ENCODE measurements at places on chromosomes 1 and 21.

- DNase-seq = no peak
Observed at GRCh38 chr1:179376223-179376622, 10.5 kb downstream of the AXDND1 start.

- DNase-seq = no peak
Observed at GRCh38 chr1:48903291-48903690, 126.6 kb upstream of the BEND5 start.

- DNase-seq = no peak
Observed at GRCh38 chr1:165330483-165330882, 26.0 kb downstream of the LMX1A start.

- no peak for DNase-seq
Observed at GRCh38 chr1:185350027-185350442, 33.0 kb upstream of the IVNS1ABP start.

GRCh38 chr1:206102292-206102936, 14.8 kb downstream of the AVPR1B start:
- no peak for DNase-seq

GRCh38 chr1:217948741-217949140, 317.6 kb downstream of the SPATA17 start:
- no peak for DNase-seq

- peak; percentile 96 for DNase-seq
Observed at GRCh38 chr1:24705260-24706073, 39.8 kb upstream of the CLIC4 start.

- DNase-seq = peak; percentile 93
Observed at GRCh38 chr1:61244114-61244513, 161.8 kb downstream of the NFIA start.

DNA sequence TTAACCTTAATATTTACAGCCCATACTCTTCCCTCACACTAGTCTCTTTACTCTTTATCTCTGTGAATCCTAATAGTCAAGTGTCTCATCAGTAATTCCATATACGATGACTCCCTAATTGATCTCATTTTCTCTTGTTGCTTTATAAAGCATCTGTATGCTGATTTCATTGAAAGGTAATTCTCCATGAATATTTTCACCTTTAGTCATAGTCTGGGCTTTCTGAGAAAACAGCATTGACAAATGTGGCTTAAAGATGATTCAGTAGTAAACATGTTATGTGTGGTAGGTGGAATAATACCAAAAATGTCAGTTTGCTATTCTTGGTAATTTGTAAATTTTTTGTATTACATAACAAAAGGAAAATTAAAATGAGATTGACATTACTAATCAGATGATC, 1176.5 kb downstream of the NCAM2 start:
- no peak for DNase-seq

DNA sequence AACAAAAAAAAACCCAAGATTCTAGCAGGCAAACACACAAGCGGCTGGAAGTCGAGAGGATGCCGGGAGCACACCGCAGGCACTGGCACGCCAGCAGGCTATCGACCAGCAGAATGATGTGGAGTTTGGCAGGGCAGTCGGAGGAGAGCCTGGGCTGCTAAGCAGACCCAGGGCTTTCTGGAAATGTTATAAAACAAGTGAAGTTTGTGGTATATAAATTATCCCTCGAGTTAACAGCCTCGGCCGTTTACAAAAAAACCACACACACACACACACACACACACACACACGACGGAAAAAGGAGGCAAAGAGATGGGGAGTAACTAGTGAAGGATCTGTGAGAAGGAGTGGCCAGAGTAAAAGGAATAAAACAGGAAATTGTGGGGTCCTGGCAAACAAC, 87.2 kb upstream of the IVNS1ABP start:
- DNase-seq = peak; percentile 60

DNA sequence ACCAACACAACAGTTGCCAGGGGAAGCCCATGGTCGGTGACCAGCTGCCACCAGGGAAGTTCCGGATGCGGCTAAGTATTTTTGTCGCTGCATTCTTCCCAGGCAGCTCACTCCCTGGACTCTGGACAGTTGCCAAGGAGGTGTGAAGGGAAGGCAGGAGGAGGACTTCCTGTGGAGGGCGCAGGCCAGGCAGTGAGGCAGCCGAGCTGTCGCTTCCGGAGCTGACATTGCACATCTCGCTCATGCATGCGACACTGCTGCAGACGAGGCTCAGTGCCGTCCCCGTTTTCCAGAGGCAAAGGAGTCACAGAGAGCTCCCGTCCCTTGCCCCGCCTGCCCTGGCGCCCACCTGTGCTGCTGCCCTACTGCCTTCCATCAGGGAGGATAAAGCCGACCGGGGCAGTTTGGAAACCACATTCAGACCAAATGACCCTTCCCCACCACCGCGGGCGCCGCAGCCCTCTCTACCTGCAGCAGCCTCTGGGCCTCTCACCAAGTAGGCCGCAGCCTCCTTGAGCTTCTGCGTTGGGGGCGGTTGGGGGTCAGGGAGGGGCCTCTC, 81.4 kb downstream of the NENF start:
- peak; percentile 58 for DNase-seq

- no peak for DNase-seq
Observed at GRCh38 chr21:26954662-26955121, 12.2 kb downstream of the ADAMTS5 start.

- peak; percentile 58 for DNase-seq
Observed at GRCh38 chr1:13783551-13783950, 83.6 kb downstream of the PRDM2 start.

GRCh38 chr1:55725378-55725777, 510.2 kb upstream of the USP24 start:
- no peak for DNase-seq

- no peak for DNase-seq
Observed at GRCh38 chr1:27132147-27132546, 22.8 kb downstream of the SLC9A1 start.

GRCh38 chr1:231027971-231028370, 12.1 kb downstream of the FAM89A start:
- no peak for DNase-seq

DNA sequence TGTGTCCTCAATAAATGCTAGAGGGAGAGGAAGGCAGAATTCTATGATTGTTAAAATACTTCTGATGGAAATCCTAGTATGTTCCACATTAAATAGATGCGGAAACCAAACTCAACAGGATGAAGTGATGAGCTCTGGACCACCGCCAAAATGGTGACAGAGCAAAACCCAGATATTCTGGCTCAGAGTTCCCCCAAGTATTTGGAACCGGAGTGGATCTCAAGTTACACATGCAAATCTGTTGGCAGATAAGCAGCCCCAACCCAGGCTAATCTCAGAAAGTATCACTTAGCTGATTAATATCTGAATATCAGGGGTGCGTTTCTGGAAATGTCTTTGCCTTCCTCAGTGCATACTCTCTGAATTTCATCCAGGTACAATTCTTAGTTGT, 17.4 kb upstream of the GRHL3 start:
- DNase-seq = no peak

- no peak for DNase-seq
Observed at GRCh38 chr21:27582948-27583430, 616.1 kb upstream of the ADAMTS5 start.

DNA sequence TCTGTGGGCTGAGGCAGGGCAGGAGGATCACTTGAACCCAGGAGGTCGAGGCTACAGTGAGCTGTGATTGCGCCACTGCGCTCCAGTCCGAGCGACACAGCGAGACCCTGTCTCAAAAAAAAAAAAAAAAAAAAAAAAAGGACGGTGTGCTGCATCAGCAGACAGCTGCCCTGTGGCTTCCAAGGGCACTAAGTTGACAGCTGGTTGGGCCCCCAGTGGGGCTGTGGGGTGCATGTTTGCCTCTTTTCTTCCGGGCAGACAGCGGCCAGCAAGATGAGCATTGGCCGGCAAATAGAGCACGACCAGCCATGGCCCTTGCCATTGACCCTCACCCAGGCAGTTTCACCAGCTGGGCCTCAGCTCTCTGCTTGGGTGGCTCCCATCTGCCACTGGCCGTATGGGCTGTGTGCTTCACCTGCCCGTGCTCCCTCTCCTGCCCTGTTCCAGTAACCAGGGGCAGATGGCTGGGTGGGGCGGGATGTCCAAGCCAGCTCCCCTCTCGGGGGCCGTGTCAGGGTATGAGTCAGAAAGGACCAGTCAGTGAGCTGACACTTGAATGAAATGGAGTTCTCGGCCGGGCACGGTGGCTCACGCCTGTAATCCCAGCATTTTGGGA, 12.3 kb upstream of the SLC25A34 start:
- DNase-seq = no peak

DNA sequence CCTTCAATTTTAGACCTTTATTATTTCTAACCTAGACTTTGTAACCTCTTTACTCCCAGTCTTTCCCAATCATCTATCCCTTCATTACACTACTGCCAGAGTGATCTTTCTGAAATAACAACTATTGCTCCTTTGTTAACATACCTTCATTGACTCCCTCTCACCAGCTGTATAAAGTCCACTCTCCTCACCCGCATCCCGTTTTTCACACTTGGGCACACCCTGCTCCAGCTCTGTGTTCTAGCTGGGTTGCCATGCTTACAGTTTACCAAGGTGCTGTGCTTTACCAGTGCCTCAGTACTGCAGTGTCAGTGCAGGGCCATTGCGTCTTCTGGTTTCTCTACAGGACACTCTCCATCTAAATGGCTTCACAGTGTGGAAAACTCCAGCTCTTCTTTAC, 148.2 kb downstream of the NFIA start:
- DNase-seq = no peak

GRCh38 chr21:40830836-40831235, 16.1 kb downstream of the DSCAM start:
- no peak for DNase-seq

DNA sequence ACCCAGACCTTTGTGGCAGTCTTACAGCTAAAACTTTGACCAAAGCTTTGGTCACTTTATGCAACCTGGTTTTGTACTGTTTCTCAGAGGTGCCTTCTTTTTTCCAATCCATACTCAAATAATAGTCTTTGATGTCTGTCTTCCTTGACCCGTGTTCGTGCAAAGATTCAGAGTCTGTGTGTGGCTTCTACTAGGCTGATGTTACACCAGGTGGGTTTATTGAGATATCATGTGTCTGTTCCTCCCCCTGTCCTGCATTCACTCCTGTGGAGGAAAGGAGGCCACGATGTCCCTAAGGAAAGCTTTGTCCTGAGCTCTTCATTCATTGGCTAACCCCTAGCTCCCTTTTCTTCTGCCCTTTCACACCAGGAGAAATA, 15.0 kb upstream of the IKBKE start:
- DNase-seq = no peak

GRCh38 chr1:224565186-224565585, 50.9 kb upstream of the CNIH3 start:
- DNase-seq = peak; percentile 88

DNA sequence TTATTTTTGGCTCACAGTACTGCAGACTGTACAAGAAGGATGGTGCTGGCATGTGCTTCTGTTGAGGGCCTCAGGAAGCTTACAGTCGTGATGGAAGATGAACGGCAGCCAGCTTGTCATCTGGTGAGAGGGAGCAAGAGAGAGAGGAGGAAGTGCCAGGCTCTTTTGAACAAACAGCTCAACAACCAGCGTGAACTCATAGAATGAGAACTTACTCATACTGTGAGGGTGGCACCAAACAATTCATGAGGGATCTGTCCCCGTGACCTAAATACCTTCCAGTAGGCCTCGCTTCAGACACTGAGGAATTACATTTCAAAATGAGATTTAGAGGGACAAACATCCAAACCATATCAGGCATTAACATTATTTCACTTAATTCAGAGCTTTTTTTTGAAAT, 84.7 kb downstream of the PKN2 start:
- DNase-seq = no peak

GRCh38 chr21:16534408-16535101, 804.8 kb downstream of the USP25 start:
- peak; percentile 76 for DNase-seq

DNA sequence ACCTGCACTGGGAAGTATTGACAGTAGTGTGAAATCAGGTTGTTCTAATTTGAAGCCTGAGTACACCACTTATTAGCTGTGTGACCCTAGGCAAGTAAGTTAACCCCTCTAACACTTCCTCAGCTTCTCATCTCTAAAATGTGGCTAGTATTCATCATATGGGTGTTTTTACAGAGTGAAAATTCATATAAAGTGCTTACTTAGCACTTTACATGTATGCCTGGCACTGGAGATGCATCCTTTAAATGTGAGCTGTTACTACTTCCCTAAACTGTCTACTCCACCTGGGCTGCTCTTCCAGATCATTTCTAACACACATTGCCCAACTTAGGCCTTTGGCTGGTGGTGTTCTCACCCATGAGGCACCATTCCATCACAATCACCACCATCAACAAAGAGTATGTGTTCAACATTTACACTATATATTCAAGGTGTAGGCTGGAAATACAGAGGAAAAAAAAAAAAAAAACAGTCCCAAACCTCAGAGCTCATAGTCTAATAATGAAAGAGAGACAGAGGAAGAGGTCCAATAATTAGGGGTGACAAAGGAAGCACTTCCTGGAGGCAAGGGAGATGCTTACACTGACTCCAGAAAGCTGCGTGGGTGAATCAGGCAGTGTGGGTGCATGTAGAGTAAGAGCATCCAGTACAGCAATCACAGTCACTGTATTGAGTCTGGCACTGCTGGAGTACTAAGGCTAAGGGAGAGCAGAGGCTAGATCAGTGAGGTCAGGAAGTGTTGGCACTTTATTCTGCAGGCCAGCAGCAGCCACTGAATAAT, 3.6 kb downstream of the STX6 start:
- DNase-seq = no peak

DNA sequence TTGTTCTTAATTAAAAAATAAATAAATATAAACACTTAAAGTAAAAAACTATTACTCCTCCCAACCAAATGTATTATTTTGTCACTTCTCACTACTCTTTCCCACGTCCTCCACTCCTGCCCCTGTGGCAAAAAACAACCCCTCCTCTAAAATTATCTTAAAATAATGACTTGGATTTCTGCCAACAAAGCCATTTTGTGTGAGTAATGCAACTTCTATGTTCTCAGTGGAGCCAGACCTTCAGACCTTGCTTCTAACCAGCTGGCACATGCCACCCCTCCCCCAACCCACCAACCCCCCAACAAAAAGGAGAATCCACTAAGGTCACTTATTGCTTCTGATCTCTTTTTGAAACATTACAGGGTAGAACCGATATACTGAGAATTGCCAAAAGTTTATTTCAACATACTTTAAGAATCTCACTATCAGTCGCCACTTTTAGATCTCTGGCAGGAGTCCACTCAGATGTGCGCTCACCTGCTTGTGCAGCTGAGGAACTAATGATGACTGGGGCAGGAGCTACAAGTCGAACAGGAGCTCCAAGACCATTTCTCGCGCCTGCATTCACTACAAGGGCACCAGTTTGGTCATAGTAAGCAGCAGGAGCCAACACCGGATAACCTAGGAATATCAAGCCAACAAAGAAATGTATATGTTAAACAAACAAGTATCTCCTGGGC, 58.3 kb upstream of the SDC3 start:
- peak; percentile 74 for DNase-seq

DNA sequence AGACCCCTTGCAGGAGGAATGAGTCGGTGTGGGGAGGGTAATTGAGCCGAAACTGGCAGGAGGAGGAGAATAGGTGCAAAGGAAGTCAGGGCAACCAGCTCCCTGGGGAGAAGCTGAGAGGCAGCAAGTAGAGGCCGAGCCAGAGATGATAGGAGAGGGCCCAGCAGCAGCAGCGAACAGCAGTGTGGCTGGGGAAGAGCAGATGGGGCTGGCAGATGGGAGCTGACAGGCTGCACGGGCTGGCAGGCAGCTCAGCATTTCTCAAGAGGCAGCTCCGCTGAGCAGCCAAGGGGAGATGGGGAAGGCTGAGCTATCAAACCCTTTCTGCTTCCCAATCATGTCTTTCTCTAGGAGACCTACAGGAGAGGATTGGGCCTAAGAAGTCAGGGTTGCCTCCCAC, 158.2 kb downstream of the TRIM33 start:
- no peak for DNase-seq

GRCh38 chr1:228960705-228961104, 225.4 kb downstream of the RHOU start:
- DNase-seq = no peak
